ENCODE measurements at places on chromosomes 1 and 21.
A peak's percentile ranks its signal among the peaks of the same experiment; 100 is the strongest.

DNA sequence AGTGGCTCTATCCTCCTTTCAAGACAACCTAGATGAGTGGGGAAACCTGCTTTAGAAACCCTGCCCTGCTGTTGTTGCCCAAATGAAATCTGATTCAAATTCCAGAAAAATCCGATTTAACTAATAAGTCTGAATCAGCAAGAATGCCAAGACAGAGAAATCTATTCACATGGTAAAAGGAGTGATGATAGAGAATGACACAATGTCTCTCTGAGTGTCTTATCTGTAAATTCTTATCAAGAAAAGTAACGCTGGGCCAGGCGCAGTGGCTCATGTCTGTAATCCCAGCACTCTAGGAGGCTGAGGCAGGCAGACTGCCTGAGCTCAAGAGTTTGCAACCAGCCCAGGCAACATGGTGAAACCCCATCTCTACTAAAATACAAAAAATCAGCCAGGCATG, 13.7 kb upstream of the GUCA2A start:
- no peak for DNase-seq

DNA sequence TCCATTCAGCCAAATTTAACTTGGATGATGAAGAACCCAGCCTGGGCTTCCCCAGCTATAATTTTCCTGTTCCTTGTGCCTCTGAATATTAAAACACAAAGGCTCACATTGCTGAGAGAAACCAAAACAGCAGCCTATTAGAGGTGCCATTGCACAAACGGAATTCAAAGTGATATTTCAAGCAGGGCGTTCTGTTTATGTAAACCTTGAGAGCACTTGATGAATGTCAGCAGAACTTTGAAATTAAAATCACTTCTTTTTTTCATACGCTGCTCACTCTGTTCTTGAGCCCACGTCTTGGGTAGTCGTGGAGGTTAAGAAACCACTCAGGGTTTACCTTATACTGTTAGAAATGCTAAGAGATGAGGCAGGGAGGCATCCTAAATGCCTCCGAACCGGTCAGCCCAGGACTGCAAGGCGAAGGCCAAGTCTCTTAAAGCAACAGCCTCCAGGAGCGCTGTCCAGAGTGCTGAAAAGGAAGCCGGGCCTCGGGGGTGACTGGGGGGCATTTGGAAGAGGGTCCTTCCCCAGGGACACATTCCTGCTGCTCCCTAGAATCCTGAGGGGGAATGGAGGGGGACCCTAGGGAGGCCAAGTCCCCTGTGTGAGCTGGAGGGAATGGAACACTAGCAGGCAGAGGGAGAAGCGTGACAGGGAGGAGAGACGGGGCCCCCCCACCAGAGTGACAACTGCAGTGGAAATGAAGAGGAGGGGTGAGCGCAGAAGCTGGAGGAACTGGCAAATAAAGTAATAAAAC, 154.8 kb upstream of the VAMP3 start:
- no peak for DNase-seq

GRCh38 chr1:154157520-154158306, 2.8 kb upstream of the NUP210L start:
- DNase-seq: no peak

DNA sequence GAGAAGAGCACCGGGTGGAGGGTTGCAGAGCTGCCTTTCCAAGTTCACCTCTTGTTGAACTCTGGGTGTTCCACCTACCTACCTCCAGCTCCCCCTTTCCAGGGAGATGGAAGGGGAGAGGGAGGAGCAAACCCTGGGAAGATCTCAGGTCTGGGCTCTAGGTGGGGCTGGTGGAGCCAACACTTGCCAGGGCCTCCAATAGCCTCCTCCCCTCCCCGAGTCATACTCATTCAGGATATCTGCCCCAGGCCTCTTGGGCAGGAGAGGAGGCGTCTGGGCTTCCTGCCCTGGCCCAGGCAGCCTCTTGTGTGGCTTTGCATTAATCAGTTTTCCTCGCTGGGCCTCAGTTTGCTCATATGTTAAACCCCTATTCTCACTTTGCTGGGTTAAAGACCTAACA, 13.4 kb downstream of the RAP1GAP start:
- DNase-seq: no peak

GRCh38 chr1:230761443-230762167, 14.4 kb downstream of the CAPN9 start:
- DNase-seq: no peak

DNA sequence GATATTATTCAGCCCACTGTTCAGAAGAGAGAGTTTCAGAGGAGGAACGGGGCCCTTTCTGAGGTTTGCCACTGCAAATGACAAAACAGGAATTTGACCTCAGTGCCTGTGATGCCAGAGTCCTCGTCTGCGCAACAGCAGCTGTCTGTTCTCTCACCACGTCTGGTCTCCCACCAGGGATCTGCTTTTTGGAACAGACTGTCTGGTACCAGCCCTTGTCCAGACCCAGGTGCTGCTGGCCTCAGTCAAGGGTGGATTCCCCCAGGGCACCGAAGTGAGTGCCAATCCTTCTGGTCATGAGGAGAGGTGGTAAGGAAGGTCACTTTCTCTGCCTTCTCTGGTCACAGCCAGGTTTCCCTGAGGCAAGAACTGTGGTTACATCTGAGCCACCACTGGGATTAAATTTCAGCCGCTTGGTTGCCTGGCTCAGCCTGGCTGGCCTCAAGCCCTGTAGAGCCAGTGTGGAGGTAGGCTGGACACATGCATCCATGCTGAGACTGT, 2.3 kb upstream of the BCAN start:
- no peak for DNase-seq

- no peak for DNase-seq
Measured at GRCh38 chr1:72521659-72522058, 239.3 kb upstream of the NEGR1 start.

- DNase-seq: no peak
Measured at GRCh38 chr1:201191653-201192260, 1.1 kb downstream of the IGFN1 start.

GRCh38 chr1:35883635-35884101, 659 bp downstream of the AGO1 start:
- no peak for DNase-seq

DNA sequence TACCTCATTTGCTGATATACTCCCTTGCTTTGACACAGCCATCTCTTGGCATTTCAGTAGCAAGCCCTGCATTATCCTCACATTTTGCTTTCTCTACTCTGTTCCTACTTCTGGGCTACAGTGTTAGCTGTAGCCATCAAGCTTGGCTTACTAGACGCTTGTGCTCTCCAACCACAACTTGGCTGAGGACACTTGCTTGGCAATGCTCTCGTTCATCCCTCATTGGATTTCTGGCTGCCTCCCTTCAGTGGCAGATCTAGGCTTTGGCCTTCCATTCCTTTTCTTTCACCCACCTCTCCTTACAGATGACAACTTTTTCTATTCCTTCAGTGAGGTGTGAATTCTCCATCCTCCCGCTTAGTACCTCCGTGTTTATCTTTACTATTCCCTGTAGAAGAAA, 428.7 kb upstream of the LRRC7 start:
- no peak for DNase-seq

DNA sequence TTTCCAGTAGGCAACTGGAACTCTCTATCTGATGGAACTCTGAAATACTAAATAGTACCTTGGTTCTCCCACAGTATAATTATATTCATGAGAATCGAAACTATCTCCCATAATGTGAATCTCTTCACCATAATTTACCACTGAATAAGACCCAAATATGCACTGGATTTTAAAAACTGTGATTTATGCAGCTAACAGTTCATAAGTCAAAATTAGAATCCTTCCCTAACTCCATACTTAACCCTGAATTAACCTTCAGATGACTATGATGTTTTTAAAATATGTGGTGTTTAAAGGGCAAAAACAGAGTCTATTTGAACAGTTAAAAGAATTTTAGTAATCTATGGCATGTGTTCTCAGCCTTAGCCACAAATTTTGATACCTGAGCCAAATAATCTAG, 22.9 kb upstream of the SLC44A3 start:
- DNase-seq: no peak

GRCh38 chr21:19124691-19125090, 721.1 kb upstream of the TMPRSS15 start:
- DNase-seq: no peak

DNA sequence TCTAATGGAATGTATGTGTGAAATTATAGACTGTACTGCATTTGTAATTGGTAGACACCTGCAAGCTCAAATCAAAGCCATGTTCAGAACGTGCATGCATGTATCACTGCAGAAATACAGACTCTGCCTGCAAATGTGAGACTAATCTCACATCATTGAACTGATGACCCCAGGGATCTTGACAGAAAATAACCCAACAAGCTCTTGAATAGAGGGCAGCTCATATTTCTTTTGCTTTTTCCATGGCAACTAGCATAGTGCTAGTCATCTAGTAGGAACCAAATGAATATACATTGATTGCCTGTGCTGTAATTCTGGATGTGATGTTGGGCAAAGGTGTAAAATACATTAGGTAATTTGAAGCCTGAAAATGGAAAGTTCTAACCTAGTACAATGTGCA, 62.4 kb downstream of the PTPRC start:
- no peak for DNase-seq

DNA sequence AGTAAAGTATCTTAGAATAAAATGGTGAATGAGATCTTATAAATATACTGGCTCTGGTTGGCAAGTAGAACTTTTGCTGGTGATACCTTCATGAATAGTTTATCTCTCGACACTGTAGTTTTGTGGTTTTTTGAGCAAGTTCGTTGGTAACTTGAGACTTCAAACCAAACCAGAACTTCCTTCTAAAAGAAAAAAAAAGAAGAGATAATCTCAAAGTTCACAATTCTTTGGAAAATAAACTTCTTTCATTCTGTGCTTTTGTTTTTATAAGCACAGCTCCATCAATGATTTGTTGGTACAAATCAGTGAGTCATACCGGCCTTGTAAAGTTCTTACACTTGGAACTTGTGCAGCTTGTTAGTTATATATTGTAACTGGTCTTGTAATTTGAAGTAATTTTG, 2.3 kb downstream of the HIPK1 start:
- peak; percentile 42 for DNase-seq

- DNase-seq: no peak
Measured at GRCh38 chr1:159828176-159828575, 1.5 kb downstream of the SLAMF8 start.

GRCh38 chr1:110286564-110286963, 52.6 kb upstream of the RBM15 start:
- DNase-seq: no peak

DNA sequence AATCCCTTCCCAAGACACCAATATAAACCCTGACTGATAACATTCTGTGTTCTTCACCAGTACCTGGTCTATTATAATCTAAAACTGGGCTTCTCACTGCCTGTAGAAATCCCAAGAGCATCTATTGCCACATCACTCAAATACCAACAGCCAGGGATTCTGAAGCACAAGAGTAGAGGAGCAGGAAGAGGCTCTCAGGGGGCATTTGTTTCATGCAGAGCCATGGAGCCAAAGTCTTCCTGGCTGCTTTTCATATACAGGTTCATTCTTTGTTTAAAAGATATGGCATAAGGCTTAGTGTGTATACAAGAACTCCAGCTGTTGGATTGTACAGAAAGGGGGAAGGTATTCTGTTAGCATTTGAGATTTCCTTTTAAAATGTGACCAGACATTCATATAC, 38.2 kb upstream of the USH2A start:
- DNase-seq: no peak

DNA sequence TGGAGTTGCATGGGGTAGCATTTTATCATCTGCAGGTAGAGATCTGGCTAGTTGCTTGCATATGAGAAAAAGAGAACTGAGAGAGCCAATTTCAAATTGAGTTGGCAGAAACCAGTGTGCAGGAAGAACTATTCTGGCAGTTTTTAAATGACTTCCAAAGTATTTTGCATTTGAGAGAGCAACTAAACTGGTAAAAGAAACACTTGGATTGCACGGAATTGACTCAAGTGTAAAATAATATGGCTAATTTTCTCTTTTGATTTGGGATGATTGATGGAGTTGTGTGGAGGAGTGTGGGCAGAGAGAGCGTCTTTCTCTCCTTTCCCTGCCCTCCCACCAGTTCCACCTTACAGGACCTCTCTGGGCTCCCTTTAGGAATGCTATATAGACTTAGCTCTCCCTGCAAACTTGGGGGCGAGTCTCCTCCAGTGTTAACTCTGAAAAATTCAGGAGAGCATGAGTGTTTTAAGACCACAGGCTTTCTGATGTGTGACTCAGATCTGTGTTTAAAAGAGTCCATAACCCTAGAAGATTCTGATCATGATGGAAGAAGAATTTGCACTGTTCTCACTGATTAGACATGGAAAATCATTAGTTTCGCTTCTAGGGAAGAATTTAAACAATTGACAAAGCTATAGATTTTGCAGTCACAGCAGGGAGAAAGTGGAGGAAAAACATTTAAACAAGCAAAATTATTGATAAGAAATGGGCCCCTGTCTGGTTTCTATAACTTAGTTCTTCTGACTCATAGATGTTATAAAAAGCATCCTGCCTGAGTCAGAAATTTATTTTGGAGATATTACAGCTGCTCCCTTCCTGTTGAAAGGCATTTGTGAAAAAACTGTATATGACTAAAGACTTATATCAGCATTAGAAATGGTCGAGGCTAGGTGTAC, 24.9 kb upstream of the CTBS start:
- DNase-seq: no peak

DNA sequence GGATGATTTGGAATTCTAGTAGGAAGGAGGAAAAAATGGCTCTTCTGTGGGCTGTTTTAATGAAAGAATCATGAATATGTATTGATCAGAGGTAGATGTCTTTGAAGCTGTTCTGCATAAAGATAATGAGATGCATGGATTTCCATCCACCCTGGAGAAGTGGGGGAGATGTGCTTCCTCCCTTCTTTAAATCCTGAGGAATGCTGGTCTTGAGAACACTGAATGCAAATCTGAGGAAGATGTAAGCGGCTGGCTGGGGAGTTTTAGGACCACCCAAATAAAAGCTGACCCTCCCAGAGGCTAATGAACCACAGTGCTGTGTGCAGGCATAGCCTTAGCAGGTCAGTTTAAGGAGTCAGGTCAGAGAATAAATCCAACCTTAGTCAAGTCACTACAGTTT, 37.3 kb downstream of the ZMYND12 start:
- DNase-seq: no peak
